ENCODE measurements at places on chromosomes 1 and 21.
A peak's percentile ranks its signal among the peaks of the same experiment; 100 is the strongest.

GRCh38 chr1:49213301-49213700 is 436.6 kb upstream of the BEND5 start:
- no peak for DNase-seq

DNA sequence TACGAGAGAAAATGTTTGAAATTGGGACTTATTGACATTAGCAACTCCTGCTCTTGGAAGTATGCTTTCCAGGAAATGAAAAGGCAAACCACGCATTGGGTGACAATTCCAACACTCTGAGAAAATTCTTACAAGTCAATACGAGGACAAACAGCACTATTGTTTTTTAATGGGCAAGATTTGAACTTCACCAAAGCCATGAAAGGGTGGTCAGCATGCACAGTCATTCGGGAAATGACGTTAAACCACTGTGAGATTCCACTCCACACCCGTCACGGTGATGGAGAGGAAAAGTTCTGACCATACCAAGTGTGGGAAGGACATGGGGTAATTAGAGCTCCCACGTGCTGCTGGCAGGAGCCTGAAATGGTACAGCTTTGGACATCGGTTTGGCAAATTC is 12.2 kb upstream of the PRXL2B start:
- DNase-seq, result peak; percentile 24

- DNase-seq, result no peak
These were observed 63.8 kb downstream of the CD34 start for GRCh38 chr1:207847116-207847515.

- DNase-seq, result no peak
These were observed 444.2 kb downstream of the SETD4 start for GRCh38 chr21:35616090-35616489.

GRCh38 chr1:218369688-218370511 is 24.8 kb downstream of the TGFB2 start:
- DNase-seq, result no peak

DNA sequence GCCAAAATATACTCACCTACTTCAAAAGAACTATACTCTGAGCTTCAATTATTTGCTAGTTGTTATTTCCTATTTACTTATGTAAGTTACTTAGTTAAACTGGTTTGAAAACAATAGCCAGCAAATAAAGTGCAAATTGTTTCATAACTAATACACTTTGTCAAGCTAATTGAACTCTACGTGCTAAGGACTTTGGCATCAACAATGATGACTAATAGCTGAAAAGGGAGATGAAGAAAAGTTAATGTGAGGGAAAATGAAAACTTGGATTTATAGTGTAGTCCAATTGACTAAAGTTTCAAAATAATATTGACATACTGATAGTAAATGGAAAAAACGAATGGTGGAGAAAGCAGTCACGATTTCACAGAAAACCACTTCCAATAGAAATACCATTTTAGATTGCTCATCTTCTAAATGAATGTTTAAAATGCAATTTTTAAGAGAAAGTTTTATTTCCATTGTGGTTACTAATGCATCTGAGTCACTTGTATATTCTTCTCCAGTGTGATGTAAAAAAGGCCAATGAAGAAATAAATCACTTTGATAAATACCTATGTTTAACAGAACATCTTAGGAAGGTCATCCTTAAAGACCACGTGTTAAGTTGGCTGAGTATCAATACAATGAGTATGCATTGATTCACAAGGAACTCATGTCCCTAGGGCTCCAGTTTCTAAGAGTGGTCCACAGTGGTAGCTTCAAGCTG is 455.2 kb downstream of the LTN1 start:
- no peak for DNase-seq

DNA sequence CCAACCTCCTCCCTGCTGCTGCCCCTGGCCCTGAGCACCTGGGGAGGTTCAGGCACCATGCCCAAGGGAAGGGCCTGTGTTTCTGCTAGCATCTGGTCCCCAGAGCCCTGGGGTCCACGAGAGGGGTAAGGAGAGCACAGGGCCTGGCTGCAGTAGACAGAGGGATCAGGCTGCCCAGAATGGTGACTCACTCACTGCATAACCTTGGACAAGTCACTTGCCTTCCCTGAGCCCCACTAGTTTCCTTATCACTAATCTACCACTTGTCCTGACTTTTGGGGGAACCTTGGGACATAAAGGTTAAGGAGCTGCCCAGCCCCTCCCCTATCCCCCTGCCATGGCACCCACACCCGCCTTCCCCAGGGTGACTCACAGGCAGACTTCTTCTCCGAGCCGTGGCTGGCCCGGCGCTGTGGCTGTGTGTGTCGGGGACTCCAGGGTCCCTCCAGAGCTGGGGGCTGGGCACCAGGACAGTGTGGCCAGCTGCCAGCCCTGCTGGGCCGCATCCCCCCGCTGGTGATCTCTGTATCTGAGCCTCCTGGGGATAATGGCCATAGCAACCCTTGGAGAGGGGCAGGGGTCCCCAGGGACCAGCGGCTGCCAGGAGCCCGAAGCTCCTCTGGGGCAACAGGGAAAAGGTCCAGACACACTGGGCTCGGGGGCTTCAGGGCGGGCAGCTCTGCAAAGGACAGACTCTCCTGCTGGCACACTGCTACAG is 4.0 kb downstream of the ARHGEF19 start:
- DNase-seq, result peak; percentile 33

- DNase-seq, result no peak
These were observed 107.9 kb downstream of the SLC45A1 start for GRCh38 chr1:8425781-8426161.

DNA sequence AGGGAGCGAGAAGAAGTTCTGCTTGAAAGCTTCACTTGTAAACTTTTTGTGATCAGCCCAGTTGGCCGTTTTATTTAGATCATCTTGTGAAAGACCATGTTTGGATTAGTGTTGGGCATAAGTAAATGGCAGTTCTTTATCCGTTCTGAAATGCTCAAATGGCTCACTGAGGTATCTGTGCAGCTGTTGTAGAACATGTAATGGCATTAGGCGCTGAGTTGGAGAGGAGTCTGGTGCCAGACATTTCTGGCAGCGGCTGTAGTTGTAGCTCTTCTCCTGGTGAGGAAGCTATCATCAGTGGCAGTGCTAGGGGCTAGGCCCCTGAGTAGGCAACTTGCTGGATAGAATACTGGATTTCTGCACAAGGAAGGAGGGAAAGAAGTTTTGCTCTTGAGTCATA is 321.6 kb downstream of the LMO4 start:
- DNase-seq, result no peak

- DNase-seq, result no peak
These were observed 12.1 kb downstream of the TIE1 start for GRCh38 chr1:43312663-43313515.

- no peak for DNase-seq
These were observed 290.9 kb upstream of the NR5A2 start for GRCh38 chr1:199736646-199737045.

- peak; percentile 96 for DNase-seq
These were observed 108.7 kb downstream of the TSEN15 start for GRCh38 chr1:184160236-184160635.

DNA sequence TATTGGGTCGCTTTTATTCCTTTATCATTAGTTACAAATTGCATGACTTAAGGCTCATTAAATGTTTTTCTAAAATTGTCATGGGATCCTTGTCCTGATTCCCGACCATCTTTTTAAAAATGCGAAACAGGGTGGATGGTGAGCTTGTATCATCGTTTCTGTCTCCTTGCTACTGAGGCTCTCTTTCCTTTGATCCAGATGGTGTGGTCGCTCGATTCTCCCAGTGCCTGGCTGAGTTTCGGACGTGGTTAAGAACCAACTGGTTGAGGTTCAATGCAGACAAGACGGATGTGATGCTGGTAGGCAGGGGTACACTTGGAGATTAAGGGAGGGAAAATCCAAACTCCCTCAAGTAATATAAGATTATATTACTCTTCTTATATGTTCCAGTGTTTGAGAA is 1.2 kb downstream of the MIER1 start:
- no peak for DNase-seq

DNA sequence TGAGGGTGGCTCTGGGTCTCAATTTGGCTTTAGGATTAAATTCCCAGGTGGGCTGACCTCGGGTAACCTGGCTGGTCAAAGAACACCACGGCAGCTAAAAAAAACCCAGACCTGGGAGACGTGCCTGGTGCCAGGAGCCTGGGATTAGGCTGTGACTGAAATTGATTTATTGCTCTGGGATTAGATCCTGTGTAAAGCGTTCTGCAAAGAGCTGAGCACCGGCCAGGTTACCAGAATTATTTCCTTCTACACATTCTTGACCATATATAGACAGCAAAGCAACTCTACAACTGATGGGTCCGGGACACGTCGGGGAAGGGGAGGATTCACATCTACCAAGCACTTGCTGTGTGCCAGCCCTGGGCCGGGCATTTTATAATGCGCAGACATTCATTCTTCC is 45.2 kb downstream of the TMCO4 start:
- no peak for DNase-seq

DNA sequence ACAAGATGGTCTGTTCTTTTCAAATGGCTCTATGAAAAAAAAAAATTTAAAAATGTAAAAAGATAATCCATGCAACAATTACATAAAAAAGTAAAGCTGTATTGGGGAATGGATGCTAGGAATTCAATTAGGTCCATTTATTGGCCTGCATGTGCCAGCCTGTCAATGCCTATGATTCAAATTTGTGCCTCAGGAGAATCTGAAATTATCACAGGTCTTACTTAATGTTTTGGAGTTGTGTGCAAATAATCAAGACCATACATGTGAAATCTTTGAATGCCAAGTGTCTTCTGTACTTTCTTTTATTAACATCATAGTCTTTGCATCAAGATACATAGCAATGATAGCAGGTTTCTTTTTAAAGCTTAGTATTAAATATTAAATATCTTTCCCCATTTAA is 13.5 kb upstream of the KLHL12 start:
- DNase-seq, result no peak

- no peak for DNase-seq
These were observed 2.0 kb upstream of the FAM131C start for GRCh38 chr1:16075337-16076030.

- no peak for DNase-seq
These were observed 29.4 kb upstream of the CRP start for GRCh38 chr1:159743651-159744410.

GRCh38 chr1:156897078-156897825 is 3.7 kb downstream of the PEAR1 start:
- no peak for DNase-seq

DNA sequence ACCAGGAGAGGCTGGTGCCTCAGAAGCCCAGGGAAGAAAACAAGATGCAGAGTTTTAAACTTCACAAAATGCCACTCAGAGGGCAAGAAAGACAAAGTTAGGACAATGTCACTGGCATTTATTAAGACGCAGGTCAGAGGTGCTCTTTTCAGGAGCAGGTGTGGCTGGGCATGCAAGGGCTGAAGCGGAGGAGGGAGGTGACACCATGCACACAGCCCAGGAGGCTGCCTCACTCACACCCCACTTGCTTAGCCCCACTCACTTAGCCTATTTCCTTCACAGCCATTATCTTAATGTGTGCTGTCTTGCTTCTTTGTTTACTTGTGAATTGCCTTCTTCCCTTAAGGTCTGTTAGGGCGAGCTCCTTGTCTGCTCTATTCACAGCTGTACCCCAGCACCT is 17.2 kb downstream of the HIVEP3 start:
- DNase-seq, result no peak

DNA sequence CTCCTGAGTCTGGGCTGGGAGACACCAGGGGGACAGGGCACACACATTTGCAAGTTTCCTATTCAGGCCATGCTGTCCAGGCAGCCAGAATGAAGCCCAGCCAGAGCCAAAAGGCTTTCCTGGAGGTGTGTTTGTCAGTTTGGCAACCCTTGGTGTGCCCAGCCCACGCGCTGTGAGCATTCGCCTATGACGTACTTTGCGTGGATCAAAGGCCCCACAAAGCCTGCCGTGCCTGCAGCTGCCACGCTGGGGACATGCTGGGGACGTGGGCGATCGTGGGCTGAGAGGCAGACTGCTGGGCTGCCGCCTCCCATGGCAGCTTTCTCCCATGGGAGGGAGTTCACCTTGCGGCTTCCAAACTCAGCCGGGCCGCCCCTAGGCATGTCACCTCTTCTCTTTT is 57.5 kb downstream of the CD247 start:
- no peak for DNase-seq

GRCh38 chr1:55813618-55814017 is 598.5 kb upstream of the USP24 start:
- no peak for DNase-seq

- peak; percentile 57 for DNase-seq
These were observed 118.1 kb upstream of the PPP2R5A start for GRCh38 chr1:212167098-212167497.

- DNase-seq, result no peak
These were observed 117.9 kb downstream of the KIF26B start for GRCh38 chr1:245272676-245273075.

GRCh38 chr21:36747815-36748383 is 49.0 kb downstream of the SIM2 start:
- DNase-seq, result no peak

GRCh38 chr1:227315629-227316346 is 2.5 kb downstream of the CDC42BPA start:
- no peak for DNase-seq

DNA sequence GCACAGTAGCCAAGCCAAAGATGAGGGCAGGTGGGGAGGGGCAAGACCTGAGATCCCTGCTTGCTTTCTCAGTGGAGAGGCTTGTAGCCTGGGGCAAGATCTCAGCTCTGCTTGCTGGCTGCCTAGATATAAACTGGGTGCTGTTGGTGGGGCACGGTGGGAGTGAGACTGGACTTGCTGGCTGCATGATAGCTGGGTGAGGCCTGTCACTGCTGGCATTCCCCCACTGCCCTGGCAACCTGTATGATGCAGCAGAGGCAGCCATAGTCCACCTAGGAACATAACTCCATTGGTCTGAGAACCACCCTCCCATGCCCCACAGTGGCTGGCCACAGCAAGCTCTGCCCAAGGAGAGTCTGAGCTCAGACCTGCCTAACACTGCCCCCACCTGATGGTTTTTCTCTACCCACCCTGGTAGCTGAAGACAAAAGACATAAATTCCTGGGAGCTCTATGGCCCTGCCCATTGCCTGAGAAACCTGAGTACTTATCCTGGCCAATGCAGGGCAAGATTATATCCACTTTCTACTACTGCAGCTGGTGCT is 261.9 kb upstream of the DEPDC1 start:
- DNase-seq, result no peak

DNA sequence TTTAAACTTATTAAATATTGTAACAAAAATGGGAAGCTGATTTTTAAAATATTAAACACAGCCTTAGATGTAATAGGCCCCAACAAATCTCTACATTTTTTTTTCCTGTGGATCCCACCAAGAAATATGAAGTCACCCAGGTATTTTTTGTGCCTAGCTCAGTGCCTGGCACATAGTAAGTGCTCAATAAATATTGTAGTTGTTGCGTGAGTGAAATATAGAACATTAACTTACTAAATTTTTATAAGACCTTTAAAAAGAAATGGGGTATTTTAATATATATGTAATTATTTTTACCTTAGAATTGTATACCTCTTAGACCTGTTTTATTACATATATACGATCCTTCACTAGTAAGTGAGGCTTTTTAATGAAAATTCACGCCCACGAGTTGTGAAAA is 569 bp upstream of the DNAH14 start:
- DNase-seq, result no peak

GRCh38 chr1:15427280-15427666 is 11.0 kb upstream of the CTRC start:
- DNase-seq, result no peak

- DNase-seq, result no peak
These were observed 304.6 kb upstream of the FAM78B start for GRCh38 chr1:166471359-166471758.

GRCh38 chr1:118862755-118863154 is 125.4 kb downstream of the TBX15 start:
- no peak for DNase-seq

Data from CD14-positive monocyte (primary cell).